Adipocyte (in vitro differentiated cells): ENCODE measurements at places on chromosomes 13 and 19.

DNA sequence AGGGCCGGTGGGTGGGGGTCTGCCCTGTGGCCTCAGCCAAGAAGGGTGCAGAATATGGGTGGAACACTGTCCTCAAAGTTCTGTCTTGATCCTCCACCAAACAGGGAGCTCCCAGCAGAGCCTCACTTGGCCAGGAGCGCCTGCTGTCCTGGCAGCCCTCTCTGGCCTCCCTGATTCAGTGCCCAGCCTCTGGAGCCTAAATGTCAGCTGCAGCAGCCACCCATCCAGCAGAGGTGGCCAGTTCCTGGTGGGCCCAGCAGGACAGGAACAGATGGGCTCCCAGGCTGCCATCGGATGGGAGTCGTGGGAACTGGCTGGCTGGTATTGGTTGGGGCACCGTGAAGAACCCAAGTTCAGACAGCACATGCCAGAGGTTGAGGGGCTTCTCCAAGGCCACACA lies 1.8 kb upstream of the USE1 start:
- no peak for DNase-seq

DNA sequence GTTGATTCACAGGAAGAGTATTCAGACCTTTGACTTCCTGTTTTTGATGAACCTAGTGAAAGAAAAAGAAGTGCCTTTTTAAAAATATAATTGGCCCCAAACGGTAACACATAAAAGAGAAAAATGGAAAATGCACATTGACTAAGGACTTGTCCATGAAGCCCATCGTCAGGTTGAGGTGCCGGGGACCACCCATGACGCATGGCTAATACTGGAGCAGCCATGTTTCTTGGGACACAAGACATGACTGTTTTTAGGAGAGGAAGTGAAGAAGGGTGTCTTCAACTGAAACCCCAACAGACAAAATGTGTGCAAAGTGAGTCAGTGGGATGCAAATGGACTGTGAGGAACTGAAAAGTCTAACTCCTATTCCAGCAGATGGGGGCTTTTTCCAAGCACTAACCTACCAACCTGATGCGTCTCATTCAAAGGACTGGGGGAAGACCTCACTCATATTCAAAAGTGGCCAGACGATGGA lies 459.4 kb downstream of the FOXO1 start:
- no peak for DNase-seq

DNA sequence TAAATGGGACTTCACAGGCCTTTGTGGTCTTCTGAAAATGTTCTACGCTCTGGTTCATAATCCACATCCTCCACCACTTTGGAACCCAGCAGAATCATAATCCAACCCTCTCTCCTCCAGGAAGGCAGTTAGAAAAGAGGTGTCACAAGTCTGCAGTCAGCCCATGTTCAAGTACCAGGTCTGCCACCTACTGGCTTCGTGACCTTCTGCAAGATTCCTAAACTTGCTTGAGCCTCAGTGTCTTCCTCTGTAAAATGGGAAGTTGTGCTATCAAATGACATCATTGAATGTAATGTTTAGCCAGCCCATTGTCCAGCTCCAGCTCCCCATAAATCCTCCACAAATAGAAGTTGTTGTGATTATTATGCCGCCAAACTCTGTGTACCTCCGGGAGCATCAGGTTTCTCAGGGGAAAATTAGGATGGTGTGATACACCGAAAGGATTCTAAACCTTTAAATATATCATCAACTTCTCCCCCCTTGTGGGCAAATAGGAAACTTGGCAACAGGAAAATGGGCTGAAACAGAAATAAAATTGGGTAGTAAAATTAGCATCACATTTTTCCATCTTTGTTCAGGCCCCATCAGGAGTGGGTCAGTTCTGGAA lies 109.7 kb downstream of the NUFIP1 start:
- DNase-seq, result peak; percentile 56

GRCh38 chr19:38661136-38661535 lies 13.7 kb downstream of the ACTN4 start:
- DNase-seq, result no peak

- no peak for DNase-seq
Observed at GRCh38 chr13:99665711-99666110, 164.4 kb downstream of the TM9SF2 start.

GRCh38 chr13:99702687-99703319 lies 201.5 kb downstream of the TM9SF2 start:
- no peak for DNase-seq

DNA sequence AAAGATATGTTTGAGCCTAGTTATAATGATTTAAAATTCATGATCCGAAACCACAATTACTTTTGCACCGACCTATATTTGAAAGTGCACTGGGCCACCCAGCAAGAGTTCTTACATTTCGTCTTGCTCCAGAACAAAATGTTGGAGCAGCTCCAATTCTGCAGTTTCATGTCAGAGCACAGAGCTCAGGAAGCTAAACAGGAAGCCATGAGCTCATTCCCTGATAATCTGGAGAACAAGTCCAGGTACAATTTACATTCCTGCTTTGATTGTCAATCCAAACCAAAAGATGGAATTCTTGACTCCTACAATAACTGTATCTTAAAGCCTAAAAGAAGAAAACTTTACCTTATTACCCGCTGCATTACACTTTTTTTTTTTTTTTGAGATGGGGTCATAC lies 131.8 kb downstream of the KCTD12 start:
- peak; percentile 54 for DNase-seq

- DNase-seq, result no peak
Observed at GRCh38 chr19:29858621-29859020, 46.8 kb downstream of the CCNE1 start.

DNA sequence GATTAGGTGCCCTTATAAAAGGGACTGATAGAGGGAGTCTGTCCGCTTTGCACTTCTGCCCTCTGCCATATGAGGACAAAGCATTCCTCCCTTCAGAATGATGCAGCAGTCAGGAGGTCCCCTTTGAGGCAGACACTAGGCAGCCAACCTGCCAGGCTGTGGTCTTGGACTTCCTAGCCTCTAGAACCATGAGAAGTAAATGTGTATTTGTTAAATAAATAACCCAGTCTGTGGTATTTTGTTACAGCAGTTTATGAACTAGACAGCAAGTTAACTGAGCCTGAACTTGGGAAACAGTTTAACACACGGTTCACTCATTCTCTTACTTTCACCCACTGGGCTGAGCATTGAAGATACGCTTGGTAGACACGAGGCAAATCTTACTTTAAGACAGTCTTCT lies 313.2 kb downstream of the UQCRFS1 start:
- DNase-seq, result no peak

GRCh38 chr19:13053238-13053637 lies 49.4 kb downstream of the LYL1 start:
- DNase-seq, result peak; percentile 25

DNA sequence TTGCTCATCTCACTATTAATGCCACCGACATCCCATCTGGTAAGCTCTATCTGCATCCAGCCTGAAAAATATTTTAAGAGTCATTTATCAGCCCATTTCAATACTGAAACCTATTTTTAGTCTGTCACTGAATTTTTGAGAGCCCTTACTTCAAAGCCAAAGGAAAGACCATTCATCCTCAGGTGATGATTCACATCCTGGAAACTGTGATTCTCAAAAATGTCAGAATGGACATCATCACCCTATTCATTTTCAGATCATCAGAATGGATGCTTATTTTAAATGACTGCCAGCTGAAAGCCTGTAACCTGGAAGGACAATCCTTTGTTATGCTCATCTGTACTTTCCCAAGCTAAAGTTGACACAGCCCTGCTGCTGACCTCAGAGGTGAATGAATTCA lies 27.0 kb downstream of the TNFSF11 start:
- DNase-seq, result no peak

DNA sequence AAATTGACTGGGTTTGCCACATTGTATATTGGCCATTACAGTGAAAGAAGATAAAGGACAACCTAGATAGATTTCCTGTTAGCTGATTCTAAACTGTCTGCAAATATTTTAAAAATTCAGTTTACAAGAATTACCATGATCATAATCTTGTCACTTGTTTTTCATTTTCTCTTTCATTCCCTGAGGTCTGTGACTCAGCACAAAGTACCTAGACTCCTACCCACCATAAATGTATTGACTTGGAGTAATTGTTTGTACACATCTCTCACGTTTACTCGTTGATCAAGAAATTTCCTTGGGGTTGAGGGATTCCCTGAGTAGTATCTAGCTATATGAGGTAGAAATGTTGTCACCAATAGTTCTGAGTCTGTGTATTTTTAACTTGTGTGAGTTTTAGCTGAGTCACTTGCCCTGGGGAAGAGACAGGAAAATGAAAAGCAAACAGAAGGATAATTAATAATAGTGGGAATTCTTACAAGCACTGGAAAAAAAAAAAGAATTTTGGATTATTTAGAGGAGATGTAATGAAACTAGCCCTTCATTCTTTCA lies 299.2 kb upstream of the DACH1 start:
- peak; percentile 19 for DNase-seq

DNA sequence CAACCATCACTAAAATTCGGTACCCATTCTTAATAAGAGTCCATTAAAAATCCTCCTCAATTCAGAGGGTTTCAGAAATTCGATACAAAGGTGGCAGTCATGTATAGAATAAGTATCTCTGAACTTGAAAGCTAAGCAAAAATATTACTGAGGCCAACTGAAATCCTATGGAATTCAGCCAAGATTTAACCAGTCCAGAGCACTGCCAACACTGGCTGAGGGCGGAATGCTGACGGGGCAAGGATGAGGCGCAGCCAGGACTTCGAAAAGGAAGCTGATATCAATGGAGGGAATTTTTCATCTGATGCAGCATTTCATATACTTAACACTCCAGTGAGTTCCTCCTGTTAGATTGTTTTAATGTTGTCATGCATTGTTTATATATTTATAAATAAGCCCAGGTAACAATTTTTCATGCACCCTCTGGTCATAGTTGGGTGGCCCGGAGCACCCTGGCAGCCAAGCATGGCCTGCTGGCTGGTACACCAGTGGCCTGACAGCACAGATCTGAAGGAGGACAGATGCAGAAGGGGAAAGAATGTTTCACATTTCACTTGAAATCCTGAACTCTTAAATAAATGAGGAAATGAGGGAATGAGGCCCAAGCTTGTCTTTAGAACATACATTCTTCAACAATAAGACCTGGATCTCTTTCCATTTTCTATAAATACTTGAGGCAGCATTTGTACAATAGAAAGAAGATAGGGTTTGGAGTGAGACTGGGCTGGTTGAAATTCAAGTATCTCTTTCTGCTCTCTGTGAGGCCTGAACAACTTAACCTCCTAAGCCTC lies 41.5 kb downstream of the WDFY2 start:
- DNase-seq, result peak; percentile 51

GRCh38 chr13:111952032-111952431 lies 114.9 kb upstream of the SOX1 start:
- DNase-seq, result no peak

- DNase-seq, result no peak
Observed at GRCh38 chr19:8343483-8343844, 402 bp upstream of the KANK3 start.

DNA sequence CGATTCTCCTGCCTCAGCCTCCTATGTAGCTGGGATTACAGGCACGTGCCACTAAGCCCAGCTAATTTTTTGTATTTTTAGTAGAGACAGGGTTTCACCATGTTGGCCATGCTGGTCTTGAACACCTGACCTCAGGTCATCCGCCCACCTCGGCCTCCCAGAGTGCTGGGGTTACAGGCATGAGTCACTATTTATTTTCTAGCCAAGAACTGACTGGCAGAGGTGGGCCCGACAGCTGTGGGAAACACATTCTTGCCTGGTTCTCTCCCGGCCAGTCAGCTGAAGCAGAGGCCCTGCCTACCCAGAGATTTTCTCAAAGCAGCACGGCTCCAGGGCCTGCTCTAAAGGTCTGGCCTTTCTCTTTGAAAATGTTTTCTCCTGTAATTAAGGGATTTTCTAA lies 108.0 kb downstream of the KCTD15 start:
- no peak for DNase-seq

- peak; percentile 28 for DNase-seq
Observed at GRCh38 chr19:50933640-50934039, 19.2 kb downstream of the KLK5 start.

DNA sequence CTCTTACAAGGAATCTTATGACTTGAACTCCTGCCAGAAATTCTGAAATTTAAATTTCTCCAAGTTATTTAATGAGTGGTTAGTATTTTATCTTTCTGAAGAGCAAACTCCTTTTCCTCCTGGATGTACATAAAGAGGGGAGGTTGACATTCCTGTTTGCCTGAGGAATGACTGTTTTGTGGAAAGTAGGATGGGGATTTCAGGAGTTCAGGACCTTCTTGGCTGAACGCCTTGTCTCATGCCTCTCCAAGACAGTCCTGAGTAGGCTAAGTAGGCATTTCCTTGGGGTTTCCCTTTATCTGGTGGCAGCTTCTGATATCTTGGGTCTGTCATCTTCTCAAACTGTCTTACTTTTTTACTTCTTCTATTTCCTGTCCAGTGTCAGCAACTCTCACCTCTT lies 356.6 kb downstream of the TDRD3 start:
- DNase-seq, result no peak

GRCh38 chr19:47398707-47399597 lies 20.4 kb downstream of the MEIS3 start:
- DNase-seq, result no peak

- DNase-seq, result no peak
Observed at GRCh38 chr13:45882626-45883025, 31.1 kb upstream of the SIAH3 start.

DNA sequence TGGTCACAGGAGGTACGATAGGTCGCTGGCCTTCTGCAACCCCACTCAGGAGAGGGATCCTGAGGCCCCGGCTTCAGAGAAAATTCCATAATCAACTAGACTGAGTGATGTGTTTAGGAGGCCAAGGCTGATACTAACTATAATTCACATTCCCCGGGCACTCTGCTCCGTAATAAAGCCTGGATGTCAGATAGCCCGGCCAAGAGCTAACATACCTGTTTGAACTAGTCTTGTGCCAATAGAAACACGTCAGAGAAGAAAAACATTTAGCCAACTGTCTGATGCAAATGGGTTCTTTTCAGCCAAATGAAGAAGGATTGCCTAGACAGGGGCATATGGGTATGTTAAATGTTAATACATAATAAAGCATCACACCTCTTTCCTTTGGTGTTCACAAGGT lies 204.2 kb downstream of the TSHZ3 start:
- DNase-seq, result no peak

GRCh38 chr13:51902776-51903175 lies 41.0 kb downstream of the CCDC70 start:
- DNase-seq, result no peak

- DNase-seq, result no peak
Observed at GRCh38 chr19:50821248-50821612, 2.4 kb downstream of the KLK1 start.

DNA sequence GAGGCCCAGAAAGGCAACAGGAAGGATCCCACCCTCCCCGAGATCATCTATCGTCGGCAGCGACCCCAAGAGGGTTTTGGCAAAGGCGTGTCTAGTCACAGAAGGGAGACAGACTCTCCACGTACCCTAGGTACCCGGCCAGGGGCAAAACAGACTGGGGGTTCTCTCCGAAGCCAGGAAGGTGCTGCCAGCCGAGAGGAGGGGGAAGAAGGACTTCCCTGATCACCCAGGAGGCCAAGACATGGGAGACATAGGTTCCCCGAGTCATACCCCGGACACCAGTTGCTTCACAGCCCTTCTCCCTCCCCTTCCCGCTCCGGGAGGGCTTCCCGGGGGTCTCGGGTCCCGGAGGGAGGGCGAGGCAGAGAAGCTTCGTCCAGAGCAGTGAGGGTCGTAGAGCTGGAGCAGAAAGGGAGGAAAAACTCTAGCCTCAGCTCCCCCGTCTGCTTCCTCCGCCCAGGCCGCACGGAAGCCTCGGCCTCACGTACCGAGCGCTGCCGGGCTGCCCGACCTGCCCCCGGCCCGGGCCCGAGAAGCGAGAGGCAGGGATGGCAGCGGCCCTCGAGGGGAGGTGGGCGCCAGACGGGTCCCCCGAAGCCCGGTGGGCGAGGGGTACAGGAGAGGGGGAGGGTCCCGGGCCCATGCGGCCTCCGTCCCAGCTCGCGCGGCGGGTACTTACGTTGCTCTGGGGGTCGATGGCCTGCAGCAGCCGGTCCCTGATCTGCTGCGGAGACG lies 644 bp downstream of the MED26 start:
- DNase-seq, result peak; percentile 38
